ENCODE measurements at places on chromosomes 6 and 20.

GRCh38 chr6:6674872-6675271, 86.4 kb downstream of the LY86 start:
- no peak for DNase-seq

DNA sequence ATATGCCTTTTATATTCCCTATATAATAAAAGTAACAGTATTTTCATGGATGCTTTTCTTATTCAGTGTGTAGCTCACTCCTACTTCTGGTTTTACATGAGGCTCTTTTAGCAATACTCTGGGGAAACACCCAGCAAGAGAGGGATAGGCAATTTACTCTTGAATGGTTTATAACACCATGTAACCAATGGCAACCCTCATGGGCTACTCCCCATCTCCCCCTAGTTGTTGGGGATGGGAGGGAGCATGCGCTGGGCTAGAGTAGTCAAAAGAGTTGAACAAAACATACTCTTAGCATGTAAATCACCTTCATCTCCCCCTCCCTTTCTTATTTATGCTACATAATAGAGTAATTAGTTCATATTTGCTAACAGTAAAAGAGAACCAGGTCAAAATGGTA, 140.1 kb upstream of the LRFN2 start:
- DNase-seq, result no peak

DNA sequence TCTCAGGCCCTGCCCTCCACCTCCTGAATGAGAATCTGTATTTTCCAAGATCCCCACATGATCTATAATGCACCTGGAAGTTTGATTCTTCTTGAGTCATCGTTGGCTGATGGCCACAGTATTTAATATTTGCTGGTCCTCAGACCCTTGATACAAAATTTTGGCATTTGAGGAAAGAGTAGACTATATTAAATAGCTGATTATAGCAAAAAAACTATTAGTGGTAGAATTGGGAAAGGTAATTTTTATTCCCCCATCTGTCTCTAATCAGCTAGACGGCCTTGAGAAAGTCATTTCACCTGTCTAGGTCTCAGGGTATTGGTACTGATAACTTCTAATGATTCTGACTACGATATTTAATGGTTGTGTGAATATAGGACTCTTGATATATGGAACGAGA, 176.8 kb downstream of the BMP2 start:
- no peak for DNase-seq

GRCh38 chr6:149895833-149896271, 2.1 kb downstream of the RAET1E start:
- DNase-seq, result no peak

GRCh38 chr6:35534407-35535170, 21.9 kb upstream of the TULP1 start:
- DNase-seq, result no peak

DNA sequence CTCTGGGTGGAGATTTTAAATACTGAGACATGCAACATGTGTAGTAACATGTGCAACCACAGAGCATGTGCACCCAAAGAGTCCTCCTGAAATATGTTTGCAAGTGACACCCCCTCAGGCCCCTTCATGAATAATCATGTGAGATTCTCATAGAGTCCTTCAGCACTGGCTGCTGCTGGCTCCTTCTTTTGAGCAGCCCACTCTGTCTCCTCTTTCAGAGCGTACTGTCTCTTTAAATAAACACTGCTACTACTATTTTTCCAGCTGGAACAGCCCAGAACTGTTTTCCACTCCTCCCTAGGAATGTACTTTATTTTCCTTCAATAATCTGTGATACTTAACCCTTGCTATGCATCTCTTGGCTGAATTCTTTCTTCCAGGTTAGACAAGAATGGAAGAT, 42.0 kb downstream of the HLA-DRB5 start:
- DNase-seq, result no peak

DNA sequence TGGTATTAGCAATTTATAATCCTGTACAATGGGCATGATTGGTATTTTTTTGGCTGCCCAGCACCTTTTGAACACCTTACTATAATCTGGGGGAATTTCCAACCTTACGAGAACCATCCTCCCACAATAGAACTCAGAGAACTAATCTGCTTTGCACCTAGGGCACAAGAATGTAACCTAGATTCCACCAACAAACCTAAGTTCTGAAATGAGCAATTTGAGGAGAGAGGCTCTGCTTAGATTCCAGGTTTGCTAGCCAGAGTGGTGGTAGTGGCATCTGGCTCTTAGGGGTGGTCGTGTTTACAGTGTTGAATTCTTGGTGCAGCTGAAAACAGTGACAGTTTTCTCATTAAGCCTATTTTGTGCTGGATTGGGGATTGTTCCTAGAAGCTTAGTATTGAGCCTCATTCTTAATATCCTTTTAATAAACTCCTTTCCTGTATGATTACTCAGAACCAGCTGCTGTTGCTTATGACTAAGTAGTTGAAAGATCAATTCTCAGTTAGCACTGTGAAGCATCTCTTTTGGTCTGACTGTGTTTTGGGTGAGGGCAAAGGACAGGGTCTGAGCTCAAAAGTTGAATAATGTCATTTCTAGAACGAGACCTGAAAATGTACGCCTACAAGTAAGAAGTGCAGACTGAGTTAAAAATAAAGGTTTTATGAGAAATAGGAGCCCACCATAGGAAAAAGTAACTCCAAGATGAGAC, 385.6 kb downstream of the CDKAL1 start:
- no peak for DNase-seq

DNA sequence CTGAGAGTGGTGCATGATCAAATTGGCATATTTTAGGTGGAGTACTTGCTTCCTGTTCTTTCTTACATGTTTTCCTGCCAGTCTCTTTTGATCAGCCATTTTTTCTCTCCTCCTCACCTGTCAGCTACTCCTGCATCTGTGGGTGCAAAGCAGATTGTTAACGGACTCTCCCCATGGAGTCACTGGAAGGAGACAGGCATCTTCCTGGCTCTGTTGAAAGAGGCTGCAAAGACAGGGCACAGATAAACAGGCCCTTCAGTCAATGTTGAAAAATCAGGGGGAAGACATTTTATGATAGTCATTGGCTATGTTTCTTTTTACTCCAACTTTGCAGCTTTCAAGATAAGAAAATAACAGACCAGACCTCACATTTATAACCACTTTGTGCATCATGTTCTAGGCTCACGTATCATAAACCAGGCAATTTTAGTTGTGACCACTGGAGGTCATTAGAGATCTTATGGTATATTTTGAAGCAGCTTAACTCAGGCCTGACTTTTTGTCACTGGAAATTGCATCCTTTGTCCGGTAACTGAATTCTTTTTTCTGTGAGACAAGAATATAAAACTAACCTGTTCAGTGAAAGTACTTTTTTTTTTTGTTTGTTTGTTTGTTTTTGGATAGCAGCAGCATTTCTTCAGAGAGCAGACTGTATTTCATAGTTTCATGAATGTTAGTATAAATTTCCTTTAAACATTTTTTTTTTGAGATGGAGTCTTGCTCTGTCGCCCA, 20.1 kb downstream of the ECT2L start:
- peak; percentile 33 for DNase-seq

GRCh38 chr6:56552187-56553130, 90.2 kb downstream of the DST start:
- no peak for DNase-seq

- no peak for DNase-seq
These were observed 705.5 kb upstream of the MAN1A1 start for GRCh38 chr6:120055071-120055470.

DNA sequence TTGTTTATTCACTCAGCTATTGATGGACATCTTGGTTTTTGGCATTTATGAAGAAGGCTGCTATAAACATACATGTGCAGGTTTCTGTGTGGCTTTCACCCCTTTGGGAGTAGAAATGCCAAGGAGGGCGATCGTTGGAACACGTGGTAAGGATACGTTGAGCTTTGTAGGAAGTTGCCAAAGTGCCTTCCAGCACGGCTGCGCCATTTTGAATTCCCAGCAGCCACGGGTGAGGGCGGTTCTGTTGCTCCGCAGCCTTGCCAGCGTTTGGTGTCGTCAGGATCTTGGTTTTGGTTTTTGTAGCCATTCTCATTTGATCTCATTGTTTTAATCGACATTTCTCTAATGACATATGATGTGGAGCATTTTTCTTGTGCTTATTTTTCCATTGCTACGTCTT, 21.8 kb downstream of the NTSR1 start:
- no peak for DNase-seq

DNA sequence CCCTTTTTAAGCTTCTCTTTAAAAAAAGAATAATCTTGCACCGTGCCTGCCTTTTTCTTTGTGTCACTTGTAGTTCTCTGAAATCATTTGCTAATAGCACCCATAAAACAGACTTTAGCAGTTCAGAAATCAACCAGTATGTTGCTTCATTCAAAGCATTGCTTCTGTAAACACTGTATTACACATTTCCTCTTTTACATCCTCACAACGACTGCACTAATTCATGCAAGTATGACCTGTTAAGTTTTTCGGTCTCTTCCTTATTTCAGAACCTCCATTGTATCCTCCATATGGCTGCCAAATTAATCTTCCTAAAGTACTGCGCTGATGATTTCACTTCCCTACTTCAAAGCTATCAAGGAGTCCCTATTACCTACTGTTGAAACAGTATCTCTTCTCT, 142.9 kb upstream of the RNF217 start:
- DNase-seq, result no peak

GRCh38 chr6:101640131-101640530, 246.6 kb downstream of the GRIK2 start:
- DNase-seq, result no peak

DNA sequence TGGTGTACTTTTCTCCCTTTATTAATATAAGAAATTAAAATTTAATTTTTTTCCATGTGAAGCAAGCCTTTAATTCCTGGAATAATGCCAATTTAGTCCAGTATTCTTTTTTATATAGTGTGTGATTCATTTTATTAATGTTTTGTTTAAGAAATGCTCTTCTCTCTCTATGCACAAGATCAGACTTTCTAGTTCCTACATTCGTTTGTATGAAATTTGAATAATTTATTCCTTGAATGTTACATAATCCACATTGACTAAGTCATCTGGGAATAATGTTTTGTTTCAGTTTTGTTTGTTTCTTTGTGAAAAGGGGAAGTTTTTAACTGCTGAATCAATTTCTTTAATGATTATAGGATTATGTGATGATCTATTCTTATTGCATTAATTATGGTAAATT, 181.4 kb upstream of the ID4 start:
- DNase-seq, result no peak

GRCh38 chr6:44439270-44440045, 52.0 kb downstream of the CDC5L start:
- peak; percentile 44 for DNase-seq

- DNase-seq, result no peak
These were observed 68.1 kb upstream of the RNF146 start for GRCh38 chr6:127198549-127198948.

GRCh38 chr6:167137881-167138280, 15.0 kb downstream of the CCR6 start:
- no peak for DNase-seq

GRCh38 chr20:51365670-51366069, 176.8 kb downstream of the NFATC2 start:
- peak; percentile 50 for DNase-seq

GRCh38 chr6:159722655-159723054, 4.7 kb upstream of the WTAP start:
- DNase-seq, result no peak

- DNase-seq, result no peak
These were observed 58.6 kb upstream of the ZNF217 start for GRCh38 chr20:53652090-53652858.

DNA sequence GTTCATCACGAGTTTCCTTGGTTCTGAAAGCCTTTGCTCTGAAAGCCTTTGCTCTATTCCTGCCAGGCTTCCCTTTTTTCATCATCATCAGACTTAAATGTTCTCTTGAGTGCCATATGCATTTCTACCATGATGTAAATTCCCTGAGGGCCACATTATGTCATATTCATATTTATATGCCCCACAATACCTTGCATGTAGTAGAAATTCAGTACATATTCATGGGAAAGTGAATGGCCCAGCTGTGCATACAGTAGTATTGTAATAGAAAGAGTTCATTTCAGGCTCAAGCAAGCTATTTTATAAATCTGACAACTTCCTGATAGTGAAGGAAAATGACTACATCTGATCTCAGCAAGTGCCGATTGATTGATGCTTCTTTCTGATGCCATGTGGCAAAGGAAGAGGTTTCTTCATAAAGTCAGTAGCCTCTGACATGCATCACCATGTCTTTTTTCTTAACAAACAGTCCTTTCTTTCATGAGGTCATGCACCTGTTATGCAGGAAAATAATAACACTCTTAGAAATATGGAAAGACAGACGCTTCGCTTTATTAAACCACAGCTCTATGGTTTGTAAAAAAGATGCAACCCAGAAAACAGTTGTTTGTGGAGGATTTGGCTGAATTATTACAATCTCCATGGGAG, 308.7 kb downstream of the SAMD5 start:
- no peak for DNase-seq

DNA sequence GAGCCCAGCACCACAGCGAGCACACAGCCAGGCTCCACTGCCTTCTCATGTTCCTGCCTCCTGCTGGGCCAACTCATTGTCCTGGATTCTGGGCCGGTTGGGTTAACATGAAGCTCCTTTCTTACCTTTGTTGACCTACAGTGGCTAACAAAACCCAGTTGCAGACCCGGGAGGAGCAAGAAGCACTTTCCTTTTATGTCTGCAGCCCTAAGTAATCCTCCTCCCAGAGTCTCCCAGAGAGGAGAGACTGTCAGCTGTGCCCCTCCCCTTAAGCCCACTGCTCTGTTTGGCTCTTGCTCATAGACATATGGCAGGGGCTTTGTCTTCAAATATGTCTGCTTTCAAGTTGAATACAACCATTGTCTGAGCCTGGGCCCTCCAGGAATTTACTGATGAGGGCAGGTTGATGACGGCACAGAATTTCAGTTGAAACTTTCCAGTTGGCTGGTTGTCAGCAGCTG, 55.2 kb downstream of the PSMB1 start:
- no peak for DNase-seq

DNA sequence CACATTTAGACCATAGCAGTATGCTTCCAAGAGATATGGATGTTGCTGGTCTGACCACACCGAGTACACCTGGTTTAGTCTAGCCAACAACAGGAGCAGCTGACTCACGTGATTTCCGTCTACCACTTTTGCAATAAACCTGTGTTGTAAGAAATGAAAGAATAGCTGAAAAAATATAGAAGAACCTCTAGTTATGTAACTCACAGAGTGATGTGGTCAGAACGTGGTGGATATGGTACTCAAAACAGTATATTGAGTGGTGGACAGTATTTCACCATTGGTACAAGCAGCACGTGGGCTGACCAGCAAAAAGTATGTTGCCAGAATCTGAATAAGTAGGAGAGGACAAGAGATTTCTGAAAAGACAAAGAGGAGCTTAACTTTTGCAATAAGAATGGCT, 226.9 kb downstream of the TBC1D7 start:
- no peak for DNase-seq

DNA sequence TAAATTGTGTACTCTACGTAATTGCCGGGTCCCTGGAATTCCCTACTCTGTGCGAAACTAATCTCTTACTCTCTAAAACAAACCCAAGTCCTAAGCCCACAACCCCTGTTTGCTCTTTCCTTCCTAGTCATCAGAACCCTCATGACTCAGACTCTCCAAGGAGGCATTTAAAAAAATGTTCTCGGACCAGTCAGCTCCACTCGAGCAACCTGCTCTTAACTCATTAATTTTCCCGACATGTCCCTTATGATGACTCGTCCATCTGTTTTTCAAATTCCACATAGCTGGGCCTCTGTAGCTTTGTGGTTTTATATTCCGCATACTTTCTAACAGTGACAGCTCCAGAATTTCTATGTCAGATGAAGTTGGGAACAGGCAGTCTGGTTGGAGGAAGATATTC, 2.6 kb upstream of the MUC22 start:
- DNase-seq, result peak; percentile 48

Measured in AG04450 (cell line).